H1 (cell line): ENCODE measurements at places on chromosomes 6 and 20.

GRCh38 chr20:5480824-5481600, 164.3 kb upstream of the PROKR2 start:
- no peak overlapping the region for H3K27ac ChIP-seq
- no peaks in the 10 kb centered on the region for H3K27me3 ChIP-seq

DNA sequence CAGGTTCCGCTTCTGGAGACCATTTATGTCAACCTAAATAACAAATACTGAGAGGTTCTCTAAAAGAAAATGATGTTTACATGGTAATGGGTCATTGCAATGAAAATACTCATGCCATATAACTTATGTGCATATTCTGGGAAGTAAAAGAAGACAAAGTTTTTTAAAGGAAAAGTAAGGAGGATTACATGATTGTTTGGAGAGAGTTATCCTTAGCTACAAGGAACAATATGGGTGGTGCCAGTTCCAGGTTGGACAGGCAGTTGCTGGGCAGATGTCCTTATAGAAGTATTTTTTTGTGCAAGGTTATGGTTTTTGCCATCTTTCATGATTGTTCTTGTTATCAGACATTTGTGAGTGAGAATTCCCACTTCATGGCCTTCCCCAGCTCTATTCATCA, 52.5 kb downstream of the MRAP2 start:
- H3K4me1 ChIP-seq, result peaks cover 11% of the 10 kb centered on the region
- H3K4me3 ChIP-seq, result no peak overlapping the region
- H3K36me3 ChIP-seq, result no peaks in the 10 kb centered on the region
- no peaks in the 10 kb centered on the region for H3K27me3 ChIP-seq
- H3K27ac ChIP-seq, result no peak overlapping the region

DNA sequence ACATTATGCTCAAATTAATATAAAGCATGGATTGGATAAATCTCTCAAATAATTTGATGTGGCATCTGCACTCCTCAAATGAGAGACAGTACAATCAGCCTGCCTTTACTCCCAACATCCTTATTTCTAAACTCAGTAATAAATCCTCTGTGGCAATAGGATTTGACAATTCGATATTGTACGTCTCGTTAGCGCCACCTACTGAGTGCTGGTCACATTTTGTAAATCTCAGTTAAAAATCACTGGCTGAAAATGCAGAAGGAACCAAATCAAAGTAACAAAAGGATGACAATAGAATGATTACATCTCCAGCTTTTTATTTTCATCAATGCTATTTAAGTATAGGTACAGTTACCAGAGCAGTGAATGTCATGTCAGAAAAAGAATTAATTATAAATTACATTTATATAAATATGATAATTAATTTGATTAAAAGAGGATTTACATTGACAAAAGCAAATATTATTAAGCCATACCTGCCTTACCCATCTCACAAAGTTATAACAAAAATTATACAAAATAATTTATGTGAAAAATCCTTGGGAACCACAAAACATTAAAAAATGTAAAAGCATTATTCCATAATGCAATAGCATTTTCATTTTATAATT, 20.2 kb upstream of the GJE1 start:
- no peak overlapping the region for H3K4me3 ChIP-seq
- no peaks in the 10 kb centered on the region for H3K4me1 ChIP-seq
- H3K27ac ChIP-seq, result no peak overlapping the region
- DNase-seq, result no peak

GRCh38 chr6:132247381-132248159, 153.7 kb downstream of the MOXD1 start:
- H3K27ac ChIP-seq, result no peak overlapping the region
- no peak overlapping the region for H3K4me3 ChIP-seq
- no peaks in the 10 kb centered on the region for H3K4me1 ChIP-seq
- no peaks in the 10 kb centered on the region for H3K27me3 ChIP-seq

DNA sequence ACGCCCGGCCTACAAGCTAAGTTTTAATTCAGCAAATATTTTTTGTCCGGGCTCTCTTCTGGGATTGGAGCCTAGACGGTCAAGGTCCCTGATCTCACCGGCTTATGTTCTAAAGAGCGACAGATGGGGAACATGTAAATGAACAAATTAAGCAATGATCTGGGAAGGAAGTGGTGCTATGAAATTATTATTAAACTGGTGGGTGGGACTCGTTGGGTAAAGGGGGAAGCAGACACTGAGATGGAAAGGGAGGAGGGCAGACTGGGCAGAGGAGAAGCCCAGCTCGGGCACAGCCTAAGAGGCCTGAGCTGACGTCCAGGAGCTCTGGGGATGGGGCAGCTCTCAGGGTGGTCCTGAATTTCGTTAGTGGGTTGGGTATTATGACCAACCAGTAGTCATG, 81.8 kb upstream of the AGPAT4 start:
- H3K27ac ChIP-seq, result 0 out of 2 replicates have a peak overlapping the region, but pooled peaks have one; percentile 10
- H3K4me3 ChIP-seq, result no peak overlapping the region
- H3K4me1 ChIP-seq, result no peaks in the 10 kb centered on the region
- H3K27me3 ChIP-seq, result no peaks in the 10 kb centered on the region
- DNase-seq, result no peak
- H3K36me3 ChIP-seq, result no peaks in the 10 kb centered on the region

GRCh38 chr6:110609101-110609500, 132.7 kb upstream of the SLC22A16 start:
- peaks cover 8% of the 10 kb centered on the region for H3K4me1 ChIP-seq
- H3K27me3 ChIP-seq, result no peaks in the 10 kb centered on the region
- DNase-seq, result no peak
- H3K36me3 ChIP-seq, result no peaks in the 10 kb centered on the region
- H3K27ac ChIP-seq, result no peak overlapping the region

GRCh38 chr20:58215116-58215515, 13.3 kb downstream of the ANKRD60 start:
- H3K4me1 ChIP-seq, result no peaks in the 10 kb centered on the region
- no peak overlapping the region for H3K27ac ChIP-seq
- DNase-seq, result no peak

- no peaks in the 10 kb centered on the region for H3K27me3 ChIP-seq
- no peak overlapping the region for H3K27ac ChIP-seq
- DNase-seq, result no peak
These were observed 146.6 kb downstream of the DHX35 start for GRCh38 chr20:39108746-39109145.

DNA sequence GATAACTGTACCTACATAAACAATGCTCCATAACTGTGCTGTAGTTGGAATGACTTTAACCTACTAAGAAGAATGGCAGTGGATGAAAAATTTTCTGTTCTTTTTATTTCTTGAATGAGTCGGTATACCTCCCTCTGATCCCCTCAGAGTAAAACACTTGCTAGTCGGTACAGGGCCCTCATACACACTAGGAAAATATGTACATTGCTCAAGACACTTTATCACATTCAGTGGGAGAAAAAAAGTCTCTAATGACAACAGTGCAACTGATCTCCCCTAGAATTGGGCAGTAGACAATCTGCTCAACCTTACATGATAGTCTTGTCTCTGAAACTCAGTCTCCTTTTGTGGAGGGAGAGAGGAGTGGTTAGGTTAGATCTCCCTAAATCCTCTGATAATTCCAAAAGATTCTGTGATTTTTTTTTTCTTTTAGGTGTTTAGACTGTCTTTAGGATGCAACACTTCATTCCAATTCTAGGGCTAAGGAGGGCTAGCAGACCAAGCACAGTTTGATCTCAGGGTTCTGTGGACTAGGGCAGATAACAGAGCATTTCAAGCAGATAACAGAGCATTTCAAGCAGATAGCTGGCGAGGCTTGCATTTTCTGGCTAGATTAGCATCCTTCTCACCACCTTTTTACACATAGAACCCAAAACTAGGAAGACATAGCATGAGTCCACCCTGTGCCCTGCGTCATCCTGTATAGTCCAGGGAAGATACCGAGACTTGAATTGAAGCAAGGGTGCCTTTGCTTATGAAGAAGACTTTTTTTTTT, 100.3 kb upstream of the TNFAIP3 start:
- no peak overlapping the region for H3K4me3 ChIP-seq
- no peak for DNase-seq
- H3K4me1 ChIP-seq, result no peaks in the 10 kb centered on the region
- no peak overlapping the region for H3K27ac ChIP-seq
- no peaks in the 10 kb centered on the region for H3K27me3 ChIP-seq
- H3K36me3 ChIP-seq, result no peaks in the 10 kb centered on the region

DNA sequence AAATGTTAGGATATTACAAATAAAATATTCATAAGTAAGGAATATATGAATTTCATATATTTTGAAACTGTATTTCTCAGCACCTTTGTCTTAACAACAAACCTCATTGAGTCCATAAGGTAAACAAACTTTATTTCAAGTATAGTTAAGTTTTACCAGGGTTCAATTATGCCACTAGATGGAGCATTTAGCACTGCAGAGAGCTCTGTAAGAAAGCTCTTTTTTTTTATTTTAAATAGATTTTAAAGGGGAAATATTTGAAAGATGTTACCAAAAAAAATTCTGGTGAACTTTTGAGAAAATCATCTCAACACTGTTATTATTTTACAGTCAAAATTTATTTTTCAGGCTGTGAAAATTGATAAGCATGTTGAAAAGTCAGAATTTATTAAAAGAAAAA, 955.2 kb upstream of the EYS start:
- DNase-seq, result no peak
- no peak overlapping the region for H3K27ac ChIP-seq
- H3K36me3 ChIP-seq, result no peaks in the 10 kb centered on the region
- H3K4me3 ChIP-seq, result peak overlapping the region; percentile 22; the same call in 1 of the 2 replicates
- peaks cover 7% of the 10 kb centered on the region; the same call in 1 of the 2 replicates for H3K4me1 ChIP-seq
- H3K27me3 ChIP-seq, result no peaks in the 10 kb centered on the region

- no peaks in the 10 kb centered on the region for H3K36me3 ChIP-seq
- no peaks in the 10 kb centered on the region for H3K4me1 ChIP-seq
- no peak overlapping the region for H3K4me3 ChIP-seq
- H3K27ac ChIP-seq, result no peak overlapping the region
- DNase-seq, result no peak
- no peaks in the 10 kb centered on the region for H3K27me3 ChIP-seq
These were observed 15.6 kb downstream of the HAO1 start for GRCh38 chr20:7924692-7925091.

DNA sequence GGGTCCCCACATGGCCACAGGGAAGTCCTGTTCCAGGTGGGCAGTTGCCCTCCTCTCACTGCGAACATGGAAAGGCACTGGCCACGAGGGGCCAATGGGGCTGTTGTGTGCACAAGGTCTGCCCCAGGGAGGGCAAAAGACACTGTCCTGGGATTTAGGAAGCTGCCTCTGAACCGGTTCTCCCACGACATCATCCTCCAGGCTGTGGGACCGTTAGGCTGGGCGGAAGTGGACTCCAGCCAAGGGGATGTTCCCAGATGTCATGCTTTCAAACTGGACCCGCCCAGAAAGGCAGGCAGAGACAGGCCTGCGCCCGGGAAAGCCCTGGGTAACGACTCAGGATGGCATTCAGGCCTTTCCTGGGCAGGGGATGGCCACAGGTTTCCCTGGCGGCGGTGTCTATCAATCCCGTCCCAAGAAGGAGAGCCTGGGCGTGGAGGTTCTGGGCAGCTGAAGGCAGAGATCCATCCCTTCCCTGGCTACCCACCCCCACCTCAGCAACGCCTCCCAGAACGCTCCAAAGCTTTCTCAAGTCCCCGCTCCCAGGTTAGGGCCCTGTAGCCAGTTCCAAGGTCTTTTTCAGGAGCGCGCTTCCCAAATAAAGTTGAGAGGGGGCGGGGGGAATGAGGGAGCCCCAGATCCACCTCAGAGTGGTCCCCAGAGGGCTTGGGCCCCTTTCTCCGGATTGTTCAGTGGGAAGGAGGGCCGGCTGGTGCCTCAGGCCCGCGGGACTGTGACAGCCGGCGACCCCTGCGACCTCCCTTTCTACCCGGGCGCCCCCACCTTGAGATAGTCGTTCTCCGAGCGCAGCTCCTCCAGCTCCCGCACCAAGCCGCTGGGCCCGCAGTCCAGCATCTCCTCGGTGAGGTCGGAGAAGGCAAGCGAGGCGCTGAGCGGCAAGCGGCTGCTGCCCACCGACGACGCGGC, 13.8 kb upstream of the TLDC2 start:
- 0 out of 2 replicates have a peak, but pooled peaks cover 2% of the 10 kb centered on the region for H3K36me3 ChIP-seq
- peak; percentile 61 for DNase-seq
- H3K4me3 ChIP-seq, result peak overlapping the region; percentile 70
- no peak overlapping the region for H3K27ac ChIP-seq
- H3K4me1 ChIP-seq, result peaks cover 21% of the 10 kb centered on the region

DNA sequence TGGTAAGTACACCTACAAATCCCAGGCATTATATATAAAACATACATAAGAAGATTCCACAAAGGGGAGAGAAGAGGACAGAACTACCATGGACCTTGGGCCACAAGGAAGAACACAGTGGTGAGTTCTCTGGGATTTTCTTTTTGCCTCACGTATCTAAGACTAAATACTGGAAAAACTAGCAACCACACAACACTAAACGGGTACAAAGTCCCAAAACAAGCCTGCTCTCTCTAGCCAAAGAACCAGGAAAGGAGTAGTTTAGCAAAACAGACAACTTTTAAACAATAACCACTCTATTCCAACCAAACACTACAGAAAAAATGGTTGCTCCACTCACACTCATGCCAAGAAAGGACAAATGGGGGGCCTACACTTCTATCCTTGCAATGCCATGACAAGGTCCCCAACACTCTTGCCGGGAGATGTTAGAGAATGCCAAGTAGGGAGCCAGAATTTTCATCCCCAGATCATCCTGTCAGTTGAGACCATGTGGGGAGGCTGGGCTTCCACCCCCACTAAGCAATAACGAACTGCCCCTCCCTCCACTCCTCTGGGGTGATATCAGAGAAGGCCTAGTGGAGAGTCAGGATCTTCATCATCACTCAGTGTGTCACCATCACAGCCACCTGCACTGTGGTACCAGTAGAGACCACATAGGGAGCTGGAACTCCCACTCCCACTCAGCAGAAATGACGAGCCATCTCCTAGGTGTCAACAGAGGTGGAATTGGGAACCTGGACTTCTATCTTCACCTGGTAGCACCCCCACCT, 123.5 kb downstream of the DST start:
- DNase-seq, result no peak
- peaks cover 5% of the 10 kb centered on the region for H3K36me3 ChIP-seq
- no peak overlapping the region for H3K27ac ChIP-seq
- peaks cover 12% of the 10 kb centered on the region; the same call in 1 of the 2 replicates for H3K4me1 ChIP-seq

GRCh38 chr6:132812756-132813172, 1.6 kb upstream of the RPS12 start:
- H3K27ac ChIP-seq, result peak overlapping the region; percentile 91
- H3K36me3 ChIP-seq, result peaks cover 31% of the 10 kb centered on the region
- DNase-seq, result no peak
- H3K27me3 ChIP-seq, result no peaks in the 10 kb centered on the region
- H3K4me1 ChIP-seq, result peaks cover 8% of the 10 kb centered on the region
- peak overlapping the region; percentile 94 for H3K4me3 ChIP-seq

DNA sequence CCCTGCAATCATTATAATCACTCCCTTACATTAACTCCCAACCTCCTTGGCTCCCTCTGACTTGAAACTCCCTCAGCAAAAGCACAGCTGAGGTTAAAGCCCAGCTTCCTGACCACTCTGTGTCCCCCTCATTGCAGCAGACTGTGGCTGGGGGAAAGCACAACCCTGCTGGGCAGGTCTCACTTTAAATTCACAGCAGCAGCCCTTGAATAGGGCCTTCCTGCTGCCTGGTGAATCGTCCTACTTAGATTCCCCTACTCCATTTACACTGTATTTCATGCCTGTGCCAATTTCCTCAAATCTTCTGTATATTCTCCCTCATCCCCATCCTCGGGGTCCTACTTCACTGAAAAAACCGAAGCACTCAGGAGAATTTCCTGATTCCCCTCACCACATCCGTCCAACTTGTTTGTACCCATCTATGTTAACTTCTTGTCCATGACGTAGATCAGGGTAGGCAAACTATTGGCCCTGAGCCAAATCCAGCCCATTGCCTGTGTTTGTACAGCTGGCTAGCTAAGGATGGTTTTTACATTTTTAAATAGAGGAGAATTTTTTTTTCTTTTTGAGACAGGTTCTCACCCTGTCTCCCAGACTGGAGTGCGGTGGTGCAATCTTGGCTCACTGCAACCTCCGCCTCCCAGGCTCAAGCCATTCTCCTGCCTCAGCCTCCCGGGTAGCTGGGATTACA, 31.5 kb upstream of the GCM1 start:
- H3K27me3 ChIP-seq, result no peaks in the 10 kb centered on the region
- H3K4me1 ChIP-seq, result no peaks in the 10 kb centered on the region
- H3K36me3 ChIP-seq, result no peaks in the 10 kb centered on the region
- H3K4me3 ChIP-seq, result no peak overlapping the region
